ENCODE measurements at places on chromosomes 3 and 15. TPM values are rescaled to one million over a fixed set of nuclear protein-coding genes. Genes with fewer than 3 reads are reported as not detected.

- no peak for DNase-seq
Measured at GRCh38 chr3:123755085-123755484, 129.0 kb downstream of the MYLK start.

DNA sequence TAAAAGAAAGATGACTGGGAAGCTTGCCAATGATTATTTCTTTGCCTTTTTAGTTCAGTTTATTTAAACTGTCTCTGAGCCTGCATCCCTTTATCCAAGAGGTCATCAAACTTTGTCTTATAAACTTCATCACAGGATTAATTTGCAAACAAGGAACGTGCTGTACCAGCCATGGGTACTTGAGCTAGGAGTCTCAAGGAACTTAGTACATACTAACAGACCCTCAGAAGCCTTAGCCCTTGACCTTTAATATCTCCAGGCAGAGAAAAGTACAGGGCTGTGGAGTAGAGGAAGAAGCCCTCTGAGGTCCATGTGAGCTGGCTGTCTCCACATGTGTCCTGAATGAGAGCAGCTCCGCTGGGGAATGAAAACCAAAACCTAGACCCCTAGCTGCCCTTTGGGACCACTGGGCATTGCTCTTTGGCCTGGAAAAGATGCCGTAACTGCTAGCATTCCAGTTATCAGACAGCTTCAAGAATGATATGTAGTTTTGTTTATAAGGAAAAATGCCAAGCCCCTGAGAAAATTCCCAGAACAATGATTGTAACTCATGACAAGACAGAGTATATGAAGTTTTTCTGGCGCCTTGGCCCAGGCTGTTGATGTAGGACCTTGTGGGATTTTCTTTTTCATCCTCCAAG is 92.1 kb downstream of the ASB7 start:
- DNase-seq = no peak

DNA sequence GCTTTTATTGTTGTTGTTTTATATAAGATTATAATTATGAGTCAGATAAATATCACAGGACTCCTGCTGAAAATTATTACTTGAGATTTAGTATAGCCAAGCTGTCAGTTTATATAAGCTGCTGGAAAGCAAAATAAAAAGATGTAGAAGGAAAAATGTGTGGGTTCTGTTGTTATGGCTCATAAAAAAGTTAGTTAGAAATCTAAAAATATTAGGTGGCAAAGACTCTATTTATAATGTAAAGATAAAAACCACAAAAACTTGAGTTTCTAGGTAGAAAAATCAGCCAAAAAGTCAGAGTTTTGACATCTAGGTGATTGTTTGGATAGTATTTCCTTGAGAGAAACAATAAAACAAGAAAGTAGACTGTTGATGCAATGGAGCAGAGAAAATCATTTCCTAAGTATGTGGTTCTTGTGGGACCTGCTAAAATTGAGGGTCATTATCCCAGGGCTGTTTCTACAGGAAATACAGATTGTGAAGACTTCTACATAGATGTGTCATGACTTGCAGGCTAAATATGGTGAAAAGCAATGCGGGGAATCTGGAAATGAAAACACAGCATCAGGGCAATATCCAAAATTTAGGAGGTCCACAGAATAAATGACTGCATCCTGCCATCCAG is 1109.6 kb upstream of the CADM2 start:
- no peak for DNase-seq

- no peak for DNase-seq
Measured at GRCh38 chr3:44117239-44117638, 124.4 kb upstream of the TOPAZ1 start.

GRCh38 chr3:128113817-128114794 is 9.5 kb downstream of the RUVBL1 start:
- DNase-seq = no peak

The HTR3C gene
- not detected for total RNA-seq

The TMCO5A gene
- total RNA-seq = not detected

DNA sequence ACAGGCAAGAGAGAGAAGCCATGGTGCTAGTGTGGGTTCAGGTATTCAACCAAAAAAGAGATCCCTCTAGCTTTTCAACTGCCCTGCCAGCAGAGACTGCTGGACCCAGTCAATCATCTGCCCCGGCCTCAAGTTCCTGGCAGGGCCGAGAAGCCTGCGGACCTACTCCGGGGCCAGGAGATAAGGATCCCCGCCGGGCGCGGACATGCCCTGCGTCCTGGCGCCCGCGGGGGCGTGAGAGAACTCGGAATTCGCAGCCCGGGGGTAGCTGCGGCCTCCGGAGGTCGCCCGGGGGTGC is 821 bp upstream of the MAGI1 start:
- DNase-seq = peak; percentile 58

DNA sequence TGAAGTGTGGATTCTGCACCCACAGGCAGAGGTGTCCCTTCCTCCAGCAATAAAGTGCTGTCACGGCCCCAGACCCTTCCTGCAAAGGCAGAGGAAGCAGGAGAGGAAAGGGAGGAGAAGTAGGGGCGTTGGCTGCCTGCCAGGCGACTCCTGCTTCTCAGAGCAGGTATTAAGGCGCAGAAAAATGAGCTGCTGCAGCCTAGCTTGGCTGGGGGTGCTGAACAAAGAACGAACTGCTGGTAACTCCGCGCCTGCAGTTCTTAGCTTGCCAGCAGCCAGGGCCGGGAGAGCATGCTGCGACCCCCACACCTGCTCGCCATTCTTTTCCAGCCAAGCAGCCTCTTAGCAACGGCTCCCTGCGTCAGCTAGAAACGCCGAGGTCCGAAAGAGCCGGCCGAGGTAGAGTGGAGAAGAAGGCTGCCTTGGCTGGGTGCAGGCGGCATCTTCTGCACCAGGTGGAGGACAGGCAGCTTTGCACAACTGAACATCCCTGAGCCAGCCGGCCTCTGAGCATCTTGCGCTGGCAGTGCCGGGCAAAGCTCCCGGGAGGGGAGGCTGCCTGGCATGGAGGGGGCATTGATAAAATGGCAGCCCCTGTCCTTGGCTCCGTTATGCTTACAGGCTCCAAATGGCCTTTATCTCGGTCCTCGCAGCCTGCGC is 296.0 kb downstream of the MEX3B start:
- no peak for DNase-seq

- DNase-seq = no peak
Measured at GRCh38 chr3:186996356-186996755, 66.0 kb downstream of the ST6GAL1 start.

- no peak for DNase-seq
Measured at GRCh38 chr3:72041511-72041910, 256.6 kb upstream of the PROK2 start.

DNA sequence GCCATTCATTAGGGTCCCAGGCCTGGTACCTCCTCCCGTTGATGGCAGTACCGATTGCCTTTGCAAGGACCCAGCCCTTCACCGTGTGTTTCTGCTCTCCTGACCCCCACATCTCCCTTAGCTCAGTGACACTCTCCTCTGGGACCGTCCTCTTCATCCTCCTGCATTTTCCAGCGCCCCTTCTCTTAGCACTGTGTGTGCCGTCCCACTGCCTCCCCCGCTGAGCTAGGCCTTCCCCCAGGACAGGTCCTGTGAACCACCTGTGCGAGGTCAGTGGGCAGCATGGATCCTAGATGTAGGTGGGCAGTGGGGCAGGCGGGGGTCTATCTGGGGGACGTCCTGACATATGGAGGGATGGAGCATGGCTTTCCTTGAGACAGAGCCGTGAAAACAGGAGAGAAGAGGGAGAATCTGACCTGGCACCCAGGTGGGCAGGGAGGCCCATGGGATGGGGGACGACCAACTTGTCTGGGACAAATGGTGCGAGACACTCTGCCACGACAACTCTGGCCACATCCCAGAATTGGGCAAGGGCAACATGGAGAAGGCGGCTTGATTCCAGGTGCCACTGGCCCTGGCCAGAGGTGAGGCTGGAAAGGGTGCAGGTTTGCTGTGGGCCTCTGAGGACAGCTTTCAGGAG is 87.7 kb upstream of the ALDH1L1 start:
- no peak for DNase-seq

The GCNT3 gene
- total RNA-seq = not detected

- DNase-seq = no peak
Measured at GRCh38 chr3:152301745-152302181, 33.0 kb downstream of the MBNL1 start.

- no peak for DNase-seq
Measured at GRCh38 chr3:16392717-16393116, 120.8 kb downstream of the RFTN1 start.

DNA sequence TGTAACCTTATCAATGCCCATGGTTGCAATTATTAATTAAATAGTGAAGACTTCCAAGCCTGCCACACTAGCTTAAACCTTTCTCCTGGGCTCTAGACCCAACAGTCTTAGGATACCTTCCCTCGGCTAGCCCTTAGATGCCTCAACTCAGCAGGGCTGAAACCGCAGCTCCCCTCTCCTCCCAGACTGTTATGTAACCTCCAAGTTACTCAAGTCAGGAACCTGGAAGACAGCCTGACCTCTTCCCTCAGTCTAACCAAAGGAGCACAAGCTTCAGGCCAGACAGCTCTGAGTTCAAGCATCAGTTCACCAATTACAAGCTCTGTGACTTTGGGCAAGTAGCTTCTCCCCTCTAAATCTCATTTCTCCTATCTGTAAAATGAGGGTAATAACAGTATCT is 70.5 kb upstream of the HACD2 start:
- DNase-seq = no peak

- DNase-seq = no peak
Measured at GRCh38 chr3:33791477-33792166, 6.8 kb upstream of the PDCD6IP start.

- DNase-seq = no peak
Measured at GRCh38 chr3:156175570-156175969, 55.2 kb downstream of the KCNAB1 start.

DNA sequence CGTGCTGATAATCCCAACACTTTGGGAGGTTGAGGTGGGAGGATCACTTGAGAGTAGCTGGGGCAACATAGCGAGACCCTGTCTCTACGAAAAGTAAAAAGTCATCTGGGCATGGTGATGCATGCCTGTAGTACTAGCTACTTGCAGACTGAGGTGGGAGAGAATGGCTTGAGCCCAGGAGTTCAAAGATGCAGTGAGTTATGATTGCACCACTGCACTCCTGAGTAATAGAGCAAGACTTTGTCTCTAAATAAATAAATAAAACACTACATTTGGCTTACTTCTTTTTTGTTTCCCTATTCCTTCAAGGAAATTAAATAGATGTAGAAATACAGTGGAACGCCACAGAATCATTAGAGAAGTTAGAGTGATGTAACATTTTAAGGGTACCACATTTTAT is 20.1 kb upstream of the LDHAL6B start:
- DNase-seq = no peak

All from endothelial cell (in vitro differentiated cells).